Fibroblast of skin of scalp (primary cell): ENCODE measurements at places on chromosomes 2 and 18.

- no peak for DNase-seq
These were observed 7.4 kb downstream of the LCT start for GRCh38 chr2:135829378-135830135.

DNA sequence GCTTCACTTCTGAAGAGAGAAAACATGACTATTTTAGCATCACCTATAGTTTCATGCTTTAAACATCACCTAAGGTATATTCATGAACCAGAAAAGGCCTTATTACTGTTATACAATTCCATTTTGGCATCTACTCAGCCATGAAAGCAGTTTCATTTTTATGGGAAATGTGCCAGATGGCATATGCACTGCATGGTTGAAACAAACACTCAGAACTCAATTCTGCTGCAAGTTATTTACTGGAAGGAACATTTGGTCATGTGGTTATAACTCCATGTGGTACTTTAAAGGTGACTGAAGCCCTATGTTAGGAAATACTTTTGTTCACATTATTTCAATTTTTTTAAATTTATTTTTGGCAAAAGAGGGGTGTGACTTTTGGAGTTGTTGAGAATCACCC lies 287.5 kb upstream of the CRIM1 start:
- no peak for DNase-seq

GRCh38 chr18:37529296-37529695 lies 36.3 kb downstream of the CELF4 start:
- DNase-seq = no peak

DNA sequence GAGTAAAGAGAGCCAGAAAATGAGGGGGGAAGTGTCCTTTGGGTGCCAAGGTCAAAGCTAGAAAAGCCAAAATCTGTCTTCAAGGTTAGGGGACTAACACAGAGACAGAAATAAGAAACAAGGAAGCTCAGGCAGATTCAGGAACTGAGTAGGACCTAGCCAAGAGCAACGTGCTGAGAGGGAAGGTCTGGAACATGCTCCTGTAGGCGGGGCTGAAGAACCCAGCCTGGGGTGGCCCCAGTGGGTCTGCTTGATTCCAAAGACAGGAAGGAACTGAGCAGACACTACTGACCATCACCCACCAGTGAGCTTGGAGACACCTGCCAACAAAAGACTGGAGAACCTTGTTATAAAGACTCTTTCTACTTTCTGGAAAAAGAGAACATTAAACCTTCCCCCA lies 105.1 kb downstream of the SP3 start:
- DNase-seq = no peak

DNA sequence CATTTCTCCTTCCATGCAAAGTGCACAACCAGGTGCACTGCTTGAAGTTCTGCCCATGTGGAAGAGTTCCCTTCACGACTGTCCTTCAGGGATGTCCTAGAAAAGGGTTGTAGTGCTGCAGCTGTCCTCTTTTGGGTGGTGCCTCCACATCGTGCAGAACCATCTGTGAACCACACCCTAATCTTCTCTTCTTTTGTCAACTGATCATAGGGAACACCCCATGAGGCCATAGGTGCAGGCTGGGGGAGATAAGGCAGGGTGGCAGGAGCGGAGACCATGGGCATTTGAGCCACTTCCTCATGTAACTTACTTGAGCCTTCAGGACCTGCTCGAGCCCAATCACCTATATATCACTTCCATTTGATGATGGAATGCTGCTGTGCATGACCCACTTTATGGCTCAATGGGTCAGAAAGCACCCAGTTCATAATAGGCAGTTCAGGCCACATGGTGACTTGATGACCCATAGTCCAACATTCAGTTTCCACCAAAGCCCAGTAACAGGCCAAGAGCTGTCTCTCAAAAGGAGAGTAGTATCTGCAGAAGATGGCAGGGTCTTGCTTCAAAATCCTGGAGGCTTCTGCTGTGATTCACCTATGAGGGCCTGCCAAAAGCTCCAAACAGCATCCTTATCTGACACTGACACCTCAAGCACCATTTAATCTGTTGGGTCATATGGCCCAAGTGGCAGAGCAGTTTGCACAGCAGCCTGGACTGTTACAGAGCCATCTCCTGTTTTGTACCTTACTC lies 84.7 kb upstream of the CYRIA start:
- no peak for DNase-seq

GRCh38 chr2:191530618-191531017 lies 147.3 kb upstream of the NABP1 start:
- no peak for DNase-seq

GRCh38 chr2:104788742-104789455 lies 65.0 kb upstream of the POU3F3 start:
- no peak for DNase-seq

DNA sequence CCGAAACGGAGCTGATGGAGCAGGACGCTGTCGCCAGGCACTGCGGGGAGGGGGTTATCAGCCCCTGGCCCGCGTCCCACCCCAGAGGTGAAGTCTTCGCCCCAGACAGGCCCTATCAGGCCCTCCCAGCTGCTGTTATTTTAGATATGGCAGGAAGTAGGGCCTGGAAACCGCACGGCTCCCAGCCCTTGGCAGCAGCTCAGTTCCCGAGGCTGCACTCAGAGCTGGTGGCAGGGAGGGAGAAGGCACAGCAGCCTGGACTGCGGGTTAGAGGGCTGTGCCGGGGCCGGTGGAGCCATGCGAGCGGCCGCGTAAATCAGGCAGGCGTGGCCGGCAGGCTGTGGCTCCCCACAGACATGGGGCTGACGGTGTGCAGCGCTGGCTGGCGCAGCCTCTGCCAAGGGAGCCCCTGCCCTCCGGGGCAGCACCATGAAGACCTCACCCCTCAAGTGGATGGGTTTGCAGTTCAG lies 111.4 kb downstream of the NFATC1 start:
- peak; percentile 74 for DNase-seq

DNA sequence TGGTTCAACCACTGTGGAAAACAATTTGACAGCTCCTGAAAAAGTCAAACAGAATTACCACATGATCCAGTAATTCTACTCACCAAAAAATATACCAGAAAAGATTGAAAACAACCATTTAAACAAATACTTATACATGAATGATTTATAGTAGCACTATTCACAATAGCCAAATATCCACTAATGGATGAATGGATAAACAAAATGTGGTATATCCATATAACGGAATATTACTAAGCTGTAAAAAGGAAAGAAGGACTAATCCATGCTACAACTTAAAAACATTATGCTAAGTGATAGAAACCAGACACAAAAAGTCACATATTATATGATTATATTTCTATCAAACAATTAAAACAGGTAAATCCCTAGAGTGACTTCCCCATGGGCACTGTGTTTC lies 131.5 kb downstream of the SPOPL start:
- no peak for DNase-seq

DNA sequence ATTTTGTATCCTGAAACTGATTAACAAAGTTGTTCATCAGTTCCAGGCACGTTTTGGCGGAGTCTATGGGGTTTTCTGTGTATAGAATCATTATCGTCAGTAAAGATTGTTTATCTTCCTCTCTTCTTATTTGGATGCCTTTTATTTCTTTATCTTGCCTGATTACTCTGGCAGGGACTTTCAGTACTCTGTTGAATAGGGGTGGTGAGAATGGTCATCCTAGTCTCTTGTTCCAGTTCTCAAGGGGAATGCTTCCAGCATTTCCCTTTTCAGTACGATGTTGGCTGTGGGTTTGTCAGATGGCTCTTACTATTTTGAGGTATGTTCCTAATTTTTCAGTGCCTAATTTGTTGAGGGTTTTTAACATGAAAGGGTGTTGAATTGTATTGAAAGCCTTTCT lies 14.0 kb upstream of the SPDYA start:
- DNase-seq = no peak

- DNase-seq = no peak
These were observed 2.9 kb upstream of the GGCX start for GRCh38 chr2:85564144-85564563.

DNA sequence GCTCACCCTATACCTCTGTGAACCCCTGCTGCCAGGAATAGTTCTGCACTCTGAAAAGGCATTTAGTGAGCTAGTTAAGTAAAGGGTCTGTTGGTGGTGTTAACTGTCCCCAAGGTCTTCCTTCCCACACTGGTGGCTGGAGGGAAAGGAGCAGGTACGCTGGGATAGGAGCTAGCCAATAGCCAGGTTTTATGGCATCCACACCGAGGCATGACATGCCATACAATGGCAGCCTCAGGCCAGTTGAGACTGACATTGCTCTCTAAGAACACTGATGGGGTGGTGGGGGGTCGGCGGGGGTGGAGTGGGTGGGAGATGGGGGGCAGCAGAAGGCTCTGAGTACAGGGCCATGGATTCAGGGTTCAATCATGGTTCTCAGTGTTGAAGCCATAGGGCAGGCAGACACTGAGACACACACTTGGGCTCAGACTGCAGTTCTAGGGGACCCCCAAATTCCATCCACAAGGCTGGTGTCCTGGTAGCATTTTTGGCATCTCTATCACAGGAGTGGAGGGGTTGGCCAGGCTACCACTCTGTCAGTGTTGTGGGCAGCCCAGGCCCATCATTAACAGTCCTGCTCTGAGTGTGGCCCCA lies 136.0 kb downstream of the CTIF start:
- no peak for DNase-seq

GRCh38 chr2:180334514-180334913 lies 327.4 kb upstream of the CWC22 start:
- DNase-seq = no peak

- DNase-seq = no peak
These were observed 515.5 kb upstream of the MYT1L start for GRCh38 chr2:2846332-2847208.

DNA sequence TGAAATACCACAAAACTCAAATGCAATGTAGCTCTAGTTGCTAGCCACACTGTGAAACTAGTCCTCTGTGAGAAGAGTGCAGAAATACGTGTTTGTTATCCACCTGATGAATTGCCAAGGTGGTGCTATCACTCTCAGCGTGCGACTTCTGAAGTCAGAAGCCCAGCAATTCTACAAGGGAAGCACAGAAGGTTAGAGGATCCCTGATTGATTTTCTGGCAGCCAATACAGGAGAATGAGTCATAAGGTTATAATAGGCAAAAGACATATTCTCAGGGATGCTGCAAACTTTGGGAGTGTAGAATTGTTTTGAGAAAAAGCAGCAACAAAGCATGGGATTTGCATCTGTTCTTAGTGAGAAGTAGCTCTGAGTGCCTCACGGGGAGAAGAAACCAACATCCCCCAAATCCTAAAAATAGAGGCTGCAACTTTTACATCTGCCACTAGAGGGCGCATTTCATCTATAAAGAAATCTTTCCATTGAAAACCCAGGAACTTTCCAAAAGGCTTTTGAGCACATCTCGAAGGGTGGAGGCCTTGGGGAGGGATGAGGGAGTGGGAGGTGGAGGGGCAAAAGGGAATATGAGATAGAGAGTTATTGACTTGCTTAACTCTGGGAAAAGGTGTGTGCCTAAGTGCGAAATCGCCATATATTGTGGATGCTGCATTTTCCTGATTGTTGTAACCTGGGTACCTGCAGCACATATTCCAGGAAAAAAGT lies 78.0 kb downstream of the TMEM182 start:
- peak; percentile 39 for DNase-seq

- no peak for DNase-seq
These were observed 27.3 kb downstream of the GRB14 start for GRCh38 chr2:164593959-164594358.

- no peak for DNase-seq
These were observed 246.9 kb downstream of the MTX2 start for GRCh38 chr2:176516051-176516602.

GRCh38 chr2:133458280-133458679 lies 110.0 kb downstream of the NCKAP5 start:
- peak; percentile 41 for DNase-seq

GRCh38 chr2:223519471-223519870 lies 82.7 kb downstream of the SCG2 start:
- no peak for DNase-seq

- DNase-seq = no peak
These were observed 168.7 kb downstream of the TNS1 start for GRCh38 chr2:217834057-217834620.

GRCh38 chr2:128556633-128557032 lies 238.0 kb upstream of the HS6ST1 start:
- DNase-seq = no peak

GRCh38 chr2:149421791-149422190 lies 91.4 kb downstream of the LYPD6 start:
- no peak for DNase-seq

- DNase-seq = no peak
These were observed 228.3 kb upstream of the SMAD2 start for GRCh38 chr18:48158721-48159120.

DNA sequence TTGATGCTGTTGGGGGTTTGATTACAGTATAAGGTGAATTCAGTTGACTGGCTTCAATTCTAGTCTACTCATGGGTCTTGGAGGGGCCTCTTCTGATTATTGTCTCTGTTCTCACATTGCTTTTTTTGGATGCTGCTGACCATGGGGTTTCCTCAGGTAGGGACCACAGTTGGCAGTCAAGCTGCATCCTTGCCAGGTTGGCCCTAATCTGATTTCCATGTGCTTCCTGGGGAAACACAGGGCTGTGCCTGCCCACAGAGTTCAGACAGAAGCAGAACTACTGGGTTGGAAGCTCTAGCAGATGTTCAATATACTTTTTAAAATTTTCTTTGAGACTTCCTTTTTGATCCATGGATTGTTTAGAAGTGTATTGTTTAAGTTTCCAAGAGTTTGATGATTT lies 227.3 kb downstream of the XIRP2 start:
- no peak for DNase-seq

DNA sequence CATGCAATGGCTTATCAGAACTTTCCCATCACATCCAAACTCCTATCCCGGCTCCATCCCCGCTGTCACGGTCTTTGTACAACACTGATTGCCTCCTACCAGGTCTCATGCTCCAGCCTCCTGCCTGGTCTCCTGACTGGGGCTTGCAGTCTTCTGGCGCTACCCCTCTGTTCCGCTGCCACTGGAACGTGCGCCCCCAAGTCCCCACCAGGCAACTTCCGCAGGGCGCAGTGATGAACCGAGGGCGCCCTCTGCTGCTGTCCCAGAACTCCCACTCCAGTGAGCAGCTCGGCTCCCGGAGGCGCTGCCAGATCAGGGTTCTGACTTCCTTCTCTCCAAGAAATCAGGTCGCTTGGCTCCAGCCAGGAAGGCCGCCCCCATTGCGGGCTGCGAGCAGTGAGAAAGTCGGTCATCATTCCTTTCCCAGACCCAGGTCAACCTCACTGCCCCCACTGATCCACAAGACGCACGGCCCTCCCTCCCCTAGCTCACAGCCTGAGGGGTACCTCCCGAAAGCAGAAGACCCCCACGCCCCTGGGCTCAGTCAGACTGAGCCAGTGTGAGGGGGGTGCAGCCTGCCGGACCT lies 43.9 kb upstream of the RAB11FIP5 start:
- DNase-seq = peak; percentile 69

DNA sequence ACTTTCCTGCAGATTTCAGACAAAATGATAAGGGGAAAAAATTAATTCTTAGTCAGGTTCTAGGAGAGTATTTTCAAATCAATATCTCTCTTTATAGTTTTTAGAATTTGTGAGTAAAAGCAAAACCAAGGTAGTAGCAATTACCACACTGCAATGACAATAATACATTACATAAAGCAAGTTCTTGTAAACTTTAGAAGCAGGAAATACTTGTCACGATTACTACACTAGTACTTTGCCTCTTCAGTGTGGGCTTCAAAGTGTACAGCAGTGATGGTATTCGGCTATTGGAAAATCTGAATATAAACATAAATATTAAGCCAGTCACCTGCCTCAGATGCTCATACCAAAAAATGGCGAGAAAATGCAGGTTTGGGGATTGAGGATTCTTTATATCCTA lies 81.0 kb downstream of the ALPK2 start:
- DNase-seq = no peak
